ENCODE measurements at places on chromosomes 7 and 10.
A peak's percentile ranks its signal among the peaks of the same experiment; 100 is the strongest.

DNA sequence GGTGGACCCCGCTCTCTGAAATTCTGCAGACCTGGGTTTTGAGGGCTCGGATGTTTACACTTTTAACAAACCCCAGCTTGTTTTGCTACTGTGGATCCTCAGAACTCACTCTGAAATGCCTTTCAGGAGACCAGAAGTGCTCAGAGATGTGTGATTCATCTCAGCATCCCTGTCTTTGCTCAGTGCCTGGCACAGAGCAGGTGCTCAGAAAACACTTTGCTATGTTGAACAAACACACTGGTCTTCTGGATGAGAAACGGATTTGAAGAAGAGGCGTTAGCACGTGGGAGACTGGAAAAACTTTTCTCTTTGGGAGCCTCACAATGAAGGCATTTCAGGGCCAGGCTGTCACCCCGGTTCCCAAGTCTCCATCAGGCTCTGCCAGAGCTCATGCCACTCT is 53.3 kb downstream of the SH3PXD2A start:
- no peak for DNase-seq

DNA sequence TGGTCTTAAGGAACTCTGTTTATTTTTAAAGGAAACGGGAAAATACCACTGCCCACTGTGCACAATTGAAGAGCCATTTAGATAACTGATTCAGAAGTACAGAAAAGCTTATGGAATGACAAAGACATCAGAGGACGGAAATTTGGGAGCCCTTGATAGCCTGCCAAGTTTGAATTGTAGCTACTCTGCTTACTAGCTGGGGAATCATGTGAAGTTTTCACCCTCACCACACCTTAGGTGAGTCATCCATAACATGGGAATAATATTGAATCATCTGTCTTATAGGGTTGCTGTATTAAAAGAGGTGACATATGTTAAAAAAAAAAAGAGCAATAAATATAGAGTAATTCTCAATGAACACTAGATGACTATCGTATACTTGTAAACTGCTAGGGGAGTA is 1104.2 kb downstream of the GATA3 start:
- DNase-seq, result no peak

DNA sequence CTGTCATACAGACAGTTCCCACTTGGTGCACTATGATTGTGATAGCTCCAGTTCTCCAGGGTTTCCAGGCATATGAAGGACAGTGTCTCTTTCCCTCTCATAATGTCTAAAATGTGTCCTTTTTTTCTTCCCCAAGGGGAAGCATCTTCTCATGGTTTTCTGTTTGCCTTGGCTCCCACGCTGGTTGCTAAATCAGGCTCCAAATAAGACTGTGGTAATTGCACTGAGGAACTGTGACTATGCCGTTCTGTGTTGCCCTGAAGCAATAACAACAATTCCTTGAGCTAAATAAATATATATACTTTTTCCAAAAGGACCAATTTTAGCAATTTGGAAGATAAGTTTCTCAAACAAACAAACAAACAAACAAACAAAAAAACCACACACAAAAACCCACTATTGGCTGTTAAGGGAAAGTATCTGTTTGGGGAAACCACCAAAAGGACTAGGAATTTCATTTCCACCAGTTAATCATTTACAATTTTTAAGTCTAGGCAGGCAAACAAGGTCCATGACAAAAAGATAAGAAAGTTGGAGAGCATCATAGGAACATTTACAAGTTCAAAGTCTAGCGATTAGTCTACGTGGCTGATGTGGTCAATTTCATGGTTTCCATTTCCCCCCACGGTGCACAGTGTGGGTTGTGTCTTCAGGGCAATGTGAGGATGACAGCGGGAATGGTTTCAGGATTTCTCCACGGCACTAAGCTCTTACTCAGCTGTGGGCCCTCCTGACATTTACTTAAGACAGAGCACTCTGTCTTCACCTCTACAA is 62.4 kb downstream of the THNSL1 start:
- no peak for DNase-seq

- DNase-seq, result no peak
These were observed 13.6 kb downstream of the TSPAN15 start for GRCh38 chr10:69464801-69465401.

DNA sequence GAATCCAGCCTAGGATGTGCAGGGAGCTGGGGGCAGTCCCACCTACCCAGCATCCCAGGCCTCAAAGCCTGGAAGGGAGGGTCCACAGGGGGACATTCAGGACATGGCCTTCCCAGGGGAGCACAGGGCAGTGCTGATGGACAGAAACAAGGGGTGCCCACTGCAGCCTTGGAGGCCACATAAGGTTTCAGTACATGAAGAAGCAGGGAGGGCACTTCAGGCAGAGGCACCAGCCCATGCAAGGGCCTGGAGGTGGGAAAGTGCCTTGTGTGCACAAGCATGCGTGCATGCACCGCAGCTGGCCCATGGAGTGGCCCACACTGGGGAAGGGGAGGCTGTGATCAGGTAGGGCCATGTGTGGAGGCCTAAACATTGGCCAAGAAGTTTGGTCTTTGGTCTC is 9.1 kb downstream of the C10orf105 start:
- no peak for DNase-seq

- DNase-seq, result no peak
These were observed 21.5 kb upstream of the MYL10 start for GRCh38 chr7:101650579-101651081.

DNA sequence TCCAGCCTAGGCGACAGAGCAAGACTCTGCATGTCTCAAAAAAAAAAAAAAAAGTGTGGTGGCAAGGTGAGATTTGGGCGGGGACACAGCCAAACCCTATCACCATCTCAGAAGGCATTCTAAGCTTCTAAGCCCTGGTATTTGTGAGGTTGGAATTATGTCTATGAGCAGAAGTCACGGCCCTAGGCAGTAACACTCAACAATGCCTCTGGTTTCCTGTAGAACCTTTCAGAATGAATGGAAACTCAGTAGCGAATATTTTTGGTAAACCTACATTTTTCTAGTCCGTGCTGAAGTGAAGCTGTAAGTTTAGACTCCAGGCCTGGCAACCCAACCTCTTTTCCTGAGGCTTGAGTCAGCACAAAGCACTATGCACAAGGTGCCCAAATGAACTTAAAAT is 88.3 kb downstream of the FAM107B start:
- no peak for DNase-seq

DNA sequence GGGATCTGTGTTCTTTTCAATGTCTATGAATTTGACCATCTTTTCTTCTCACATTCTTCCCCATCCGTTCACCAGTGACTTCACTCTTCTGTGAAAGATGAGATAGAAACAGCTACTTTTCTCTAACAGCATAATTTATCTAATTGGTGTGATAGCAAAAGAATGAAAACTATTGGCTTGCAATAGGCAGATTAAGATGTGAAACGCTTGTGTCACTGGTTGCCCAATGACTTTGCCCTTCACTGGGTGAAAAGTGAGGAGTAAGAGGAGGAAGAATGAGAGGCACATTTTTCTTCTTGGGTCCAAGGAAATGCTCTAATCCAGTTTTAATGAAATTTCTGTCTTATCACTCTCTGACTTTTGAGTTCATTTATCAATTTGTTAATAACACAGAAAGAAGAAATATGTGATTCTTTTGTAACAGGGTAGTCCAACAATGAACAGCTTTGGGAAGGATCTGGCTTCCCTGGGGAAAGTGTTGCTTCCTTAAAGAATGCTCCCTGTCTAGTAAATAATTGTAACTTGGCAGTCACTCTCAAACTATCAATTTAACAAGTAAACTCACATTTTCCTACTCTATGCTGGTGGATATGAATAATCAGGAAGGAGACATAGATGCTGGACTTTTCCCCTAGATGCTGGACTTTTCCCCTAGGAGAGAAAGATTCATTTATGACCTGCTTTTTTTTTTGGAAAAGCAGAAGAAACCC is 35.1 kb downstream of the BET1 start:
- DNase-seq, result no peak

- DNase-seq, result no peak
These were observed 99.6 kb downstream of the STRA8 start for GRCh38 chr7:135333200-135333599.

GRCh38 chr7:117129521-117129955 is 176.2 kb downstream of the ST7 start:
- DNase-seq, result no peak

DNA sequence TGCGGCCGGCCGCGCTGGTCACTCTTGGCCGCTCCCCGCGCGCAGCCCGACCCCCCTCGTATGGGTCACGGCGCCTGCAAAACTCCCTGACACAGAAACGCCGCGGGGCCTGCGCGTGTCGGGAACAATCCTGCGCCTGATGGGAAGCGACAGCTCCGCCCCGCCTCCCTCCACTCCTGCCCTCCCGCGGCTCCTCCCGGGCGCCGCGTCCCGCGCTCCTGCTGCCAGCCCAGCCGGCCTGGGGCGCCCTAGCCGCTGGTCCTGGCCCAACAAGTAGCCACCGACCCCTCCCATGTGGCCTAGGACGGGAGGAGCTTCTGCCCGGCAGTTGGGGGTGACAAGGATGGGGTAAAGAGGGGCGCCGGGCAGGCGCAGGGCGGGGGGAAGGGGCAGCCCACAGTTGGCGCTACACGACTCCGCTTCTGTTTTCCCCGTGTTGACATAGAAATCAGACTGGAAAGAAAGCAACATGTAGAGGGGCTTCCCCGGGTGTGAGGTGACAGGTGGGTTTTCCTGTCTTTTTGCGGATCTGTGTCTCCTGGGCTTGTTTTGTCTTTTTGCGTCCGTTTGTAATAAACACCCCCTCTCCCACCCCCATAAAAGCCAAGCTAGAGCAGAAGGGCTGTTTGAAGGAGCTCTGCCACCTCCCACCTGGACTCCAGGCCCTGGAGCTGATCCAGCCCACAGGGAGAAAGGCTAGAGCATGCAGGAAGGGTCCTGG is 35.1 kb upstream of the PAX2 start:
- no peak for DNase-seq

GRCh38 chr7:832167-832967 is at the start of gene SUN1:
Gene SUN1, plus strand, starts transcription at chr7:832476. Its CDS starts 49 bp downstream, at chr7:832525.
- DNase-seq, result no peak

GRCh38 chr10:102648889-102649796 is 4.9 kb downstream of the TRIM8 start:
- DNase-seq, result peak; percentile 82

DNA sequence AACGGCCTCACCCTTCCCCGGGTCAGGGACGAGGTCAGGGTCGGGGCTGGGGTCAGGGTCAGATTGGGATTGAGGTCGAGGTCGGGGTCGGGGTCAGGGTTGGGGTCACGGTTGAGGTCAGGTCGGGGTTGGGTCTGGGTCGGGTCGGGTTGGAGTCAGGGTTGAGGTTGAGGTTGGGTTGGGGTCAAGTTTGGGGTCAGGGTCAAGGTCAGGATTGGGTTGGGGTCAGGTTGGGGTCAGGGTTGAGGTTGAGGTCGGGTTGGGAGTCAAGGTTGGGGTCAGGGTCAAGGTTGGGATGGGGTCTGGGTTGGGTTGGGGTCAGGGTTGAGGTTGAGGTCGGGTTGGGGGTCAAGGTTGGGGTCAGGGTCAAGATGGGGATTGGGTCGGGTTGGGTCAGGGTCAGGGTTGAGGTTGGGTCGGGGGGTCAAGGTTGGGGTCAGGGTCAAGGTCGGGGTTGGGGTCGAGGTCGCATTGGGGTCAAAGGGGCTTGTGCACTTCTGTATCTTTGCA is 131.4 kb downstream of the VIPR2 start:
- no peak for DNase-seq

GRCh38 chr10:79412516-79412915 is 32.9 kb downstream of the ZCCHC24 start:
- no peak for DNase-seq

DNA sequence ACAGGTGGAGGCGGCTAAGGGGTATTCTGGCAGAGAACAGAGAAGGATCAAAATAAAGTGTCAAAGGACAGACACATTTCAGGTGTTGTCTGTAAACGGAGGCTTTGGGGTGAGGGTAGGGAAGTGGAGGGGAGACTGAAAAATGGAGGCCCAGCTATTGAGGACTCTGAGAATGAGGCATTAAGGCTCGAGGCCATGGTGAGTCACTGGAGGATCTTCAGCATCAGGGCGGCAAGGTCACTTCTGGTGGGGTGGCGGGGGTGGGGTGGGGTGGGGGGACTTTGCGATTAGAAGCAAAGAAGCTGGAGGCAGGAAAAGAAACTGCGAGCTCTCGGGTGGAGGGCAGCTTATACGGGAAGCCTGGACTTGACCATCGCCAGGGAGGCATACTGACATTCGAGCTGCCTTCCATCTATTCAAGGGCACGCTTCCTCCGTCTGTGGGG is 58.4 kb upstream of the PCGF5 start:
- DNase-seq, result no peak

- DNase-seq, result no peak
These were observed 151.9 kb downstream of the PRKAG2 start for GRCh38 chr7:151724920-151725584.

All from spinal cord (tissue), 10 donors.